Naive thymus-derived CD8-positive, alpha-beta T cell (primary cell): ENCODE measurements at places on chromosomes 6 and 20. TPM values are rescaled to one million over a fixed set of nuclear protein-coding genes. Genes with fewer than 3 reads are reported as not detected.
A peak's percentile ranks its signal among the peaks of the same experiment; 100 is the strongest.

TRIM40 gene
- polyA plus RNA-seq: not detected

CLVS2 gene
- polyA plus RNA-seq: not detected

- H3K4me3 ChIP-seq: peak overlapping the region; percentile 65
- peaks cover 7% of the 10 kb centered on the region for H3K4me1 ChIP-seq
- no peaks in the 10 kb centered on the region for H3K27me3 ChIP-seq
- DNase-seq: no peak
- H3K27ac ChIP-seq: no peak overlapping the region
These were observed 185.9 kb downstream of the PDE7B start for GRCh38 chr6:136037242-136037875.

GRCh38 chr6:98484696-98485095 lies 349.7 kb upstream of the POU3F2 start:
- H3K36me3 ChIP-seq: peaks cover 8% of the 10 kb centered on the region
- no peak overlapping the region for H3K4me3 ChIP-seq
- no peak overlapping the region for H3K27ac ChIP-seq
- no peak for DNase-seq
- H3K27me3 ChIP-seq: no peaks in the 10 kb centered on the region
- H3K4me1 ChIP-seq: no peaks in the 10 kb centered on the region

GRCh38 chr20:2378893-2379292 lies 1.8 kb upstream of the TGM6 start:
- H3K27ac ChIP-seq: peak overlapping the region; percentile 37
- no peak for DNase-seq
- H3K27me3 ChIP-seq: peaks cover 21% of the 10 kb centered on the region
- peak overlapping the region; percentile 65 for H3K4me3 ChIP-seq

GRCh38 chr6:167485186-167485978 lies 160.5 kb downstream of the TTLL2 start:
- no peak overlapping the region for H3K27ac ChIP-seq
- no peak overlapping the region for H3K4me3 ChIP-seq
- no peaks in the 10 kb centered on the region for H3K36me3 ChIP-seq
- peaks cover 2% of the 10 kb centered on the region for H3K27me3 ChIP-seq
- no peak for DNase-seq
- no peaks in the 10 kb centered on the region for H3K4me1 ChIP-seq

DNA sequence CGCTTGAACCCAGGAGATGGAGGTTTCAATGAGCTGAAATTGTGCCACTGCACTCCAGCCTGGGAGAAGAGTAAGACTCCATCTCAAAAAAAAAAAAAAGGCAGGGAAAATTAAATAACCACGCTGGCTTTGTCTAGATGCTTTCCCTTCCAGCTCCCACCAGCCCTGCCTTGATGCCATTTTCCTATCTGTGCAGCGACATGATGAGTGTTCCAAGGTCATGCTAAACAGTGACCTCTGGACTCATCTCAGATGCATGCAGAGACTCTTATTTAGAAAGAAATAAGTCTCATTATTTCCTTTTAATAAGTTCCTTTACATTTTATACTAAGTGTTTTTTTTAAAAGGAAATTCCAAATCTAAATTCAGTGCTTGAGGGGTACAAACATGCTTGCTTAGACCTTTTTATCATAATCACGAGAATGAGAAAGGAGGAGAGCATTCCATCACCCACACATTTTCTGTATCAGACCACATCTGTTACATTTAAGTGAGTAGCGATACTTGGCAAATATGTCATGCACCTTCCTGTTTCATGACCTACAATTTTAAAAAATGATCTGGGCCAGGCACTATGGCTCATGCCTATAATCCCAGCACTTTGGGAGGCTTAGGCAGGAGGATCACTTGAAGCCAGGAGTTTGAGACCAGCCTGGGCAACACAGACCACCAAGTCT lies 101.1 kb upstream of the RREB1 start:
- H3K4me1 ChIP-seq: no peaks in the 10 kb centered on the region
- no peaks in the 10 kb centered on the region for H3K27me3 ChIP-seq
- H3K36me3 ChIP-seq: no peaks in the 10 kb centered on the region
- H3K27ac ChIP-seq: no peak overlapping the region
- H3K4me3 ChIP-seq: no peak overlapping the region

DNA sequence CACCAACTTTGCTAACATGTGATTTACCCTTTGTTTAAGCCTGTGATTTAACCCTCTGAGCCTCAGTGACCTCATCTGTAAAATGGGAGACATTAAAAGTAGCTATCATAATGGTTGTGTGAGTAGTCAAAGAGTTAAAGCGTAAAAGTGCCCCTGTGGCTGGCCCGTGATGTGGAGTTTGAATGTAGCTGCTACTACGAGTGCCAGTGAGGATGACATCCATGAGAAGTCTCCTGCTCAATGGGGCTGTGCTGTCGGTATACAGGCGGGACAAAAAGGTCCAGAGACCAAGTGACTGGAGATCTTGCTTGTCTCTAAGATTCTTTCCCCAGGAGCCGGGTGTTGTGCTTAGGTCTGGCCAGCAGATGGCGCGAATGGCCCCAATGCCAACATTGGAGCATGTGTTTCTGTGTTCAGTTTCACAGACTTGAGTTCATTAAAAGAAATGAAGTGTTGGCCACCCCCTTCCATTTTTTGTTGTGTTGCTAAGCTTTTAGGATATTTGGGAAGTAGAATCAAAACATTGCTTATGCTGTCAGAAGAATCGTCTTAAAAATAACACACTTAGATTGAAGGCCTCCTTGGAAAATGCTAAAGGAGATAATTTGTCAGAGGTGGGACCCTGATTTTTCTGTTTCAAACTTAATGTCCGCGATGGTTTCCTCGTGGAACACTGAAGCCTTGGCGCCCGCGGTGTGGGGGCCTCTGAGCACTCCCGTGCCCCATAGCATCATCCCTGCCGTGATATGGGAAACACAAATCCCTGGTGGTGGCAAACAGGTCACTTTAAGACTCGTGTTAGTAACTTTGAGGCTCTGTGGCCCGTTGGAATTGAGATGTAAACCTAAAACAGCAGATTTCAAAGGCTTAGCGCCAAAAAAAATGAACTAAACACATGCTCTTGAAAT lies 9.3 kb upstream of the RBM38 start:
- peak; percentile 73 for DNase-seq
- no peaks in the 10 kb centered on the region for H3K27me3 ChIP-seq
- H3K27ac ChIP-seq: peak overlapping the region; percentile 61
- H3K36me3 ChIP-seq: no peaks in the 10 kb centered on the region
- peaks cover 18% of the 10 kb centered on the region for H3K4me1 ChIP-seq

- DNase-seq: no peak
- H3K27me3 ChIP-seq: peaks cover 32% of the 10 kb centered on the region
- H3K36me3 ChIP-seq: no peaks in the 10 kb centered on the region
- H3K27ac ChIP-seq: no peak overlapping the region
- no peak overlapping the region for H3K4me3 ChIP-seq
These were observed 3.5 kb upstream of the SLC22A2 start for GRCh38 chr6:160261991-160262680.
